Hindlimb muscle (tissue), 1 donor: ENCODE measurements at places on chromosomes 5 and 9. TPM values are rescaled to one million over a fixed set of nuclear protein-coding genes. Genes with fewer than 3 reads are reported as not detected.

PRLR gene
- polyA plus RNA-seq, result 0.15 TPM

ACOT12 gene
- polyA plus RNA-seq, result not detected

GAPVD1 gene
- 21.2 TPM for polyA plus RNA-seq

IL3 gene
- not detected for polyA plus RNA-seq

GRCh38 chr5:82656341-82656761 lies 378.2 kb upstream of the RPS23 start:
- peak; percentile 32 for DNase-seq

DNA sequence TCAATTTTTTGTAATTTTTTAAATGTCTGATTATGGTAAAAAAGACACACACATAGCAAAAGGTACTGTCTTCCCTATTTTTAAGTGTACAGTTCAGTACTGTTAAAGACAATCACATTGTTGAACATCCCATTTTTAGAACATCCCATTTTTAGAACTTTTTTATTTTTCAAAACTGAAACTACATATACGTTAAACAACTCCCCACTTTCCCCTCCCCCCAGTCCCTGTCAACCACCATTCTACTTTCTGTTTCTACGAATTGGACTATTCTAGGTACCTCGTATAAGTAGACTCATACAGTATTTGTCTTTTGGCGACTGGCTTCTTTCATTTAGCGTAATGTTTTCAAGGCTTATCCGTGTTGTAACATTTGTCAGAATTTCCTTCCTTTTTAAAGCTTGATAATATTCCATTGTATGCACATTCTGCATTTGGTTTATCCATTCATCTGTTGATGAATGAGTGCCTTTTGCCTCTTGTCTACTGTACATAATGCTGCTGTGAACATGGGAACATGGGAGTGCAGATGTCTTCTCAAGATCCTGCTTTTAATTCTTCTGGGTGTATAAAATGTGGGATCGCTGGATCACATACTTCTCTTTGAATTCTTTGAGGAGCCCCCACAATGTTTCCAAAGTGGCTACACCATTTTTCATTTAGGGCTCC lies 154.0 kb downstream of the PIK3R1 start:
- DNase-seq, result no peak

DNA sequence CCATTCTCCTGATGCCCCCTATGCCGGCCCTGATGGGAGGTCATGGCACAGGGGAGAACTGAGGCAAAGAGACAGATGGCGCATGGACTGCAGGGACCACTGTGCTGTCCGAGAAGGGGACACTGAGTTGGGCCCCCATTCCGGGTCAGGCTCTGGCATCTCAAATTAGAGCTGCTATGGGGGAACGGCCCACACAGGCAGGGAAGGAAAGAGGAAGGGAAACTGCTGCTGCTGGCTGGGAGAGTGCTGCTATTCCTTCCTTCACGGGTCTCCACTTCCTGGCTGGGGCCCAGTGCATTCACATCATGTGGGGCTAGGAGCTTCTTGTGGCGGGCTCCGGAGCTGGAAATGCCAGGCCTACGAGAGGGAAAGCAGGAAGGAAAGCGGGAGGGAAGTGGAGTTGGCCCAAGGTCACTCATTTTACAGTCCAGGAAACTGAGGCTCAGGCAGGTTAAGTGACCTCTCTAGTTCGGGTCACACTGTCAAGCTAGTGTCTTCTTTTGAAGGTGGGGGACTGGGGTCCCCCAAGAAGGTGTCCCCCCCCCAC lies 1.3 kb upstream of the CARD19 start:
- DNase-seq, result peak; percentile 76

- DNase-seq, result no peak
These were observed 18.3 kb downstream of the PSAT1 start for GRCh38 chr9:78314953-78315870.

DNA sequence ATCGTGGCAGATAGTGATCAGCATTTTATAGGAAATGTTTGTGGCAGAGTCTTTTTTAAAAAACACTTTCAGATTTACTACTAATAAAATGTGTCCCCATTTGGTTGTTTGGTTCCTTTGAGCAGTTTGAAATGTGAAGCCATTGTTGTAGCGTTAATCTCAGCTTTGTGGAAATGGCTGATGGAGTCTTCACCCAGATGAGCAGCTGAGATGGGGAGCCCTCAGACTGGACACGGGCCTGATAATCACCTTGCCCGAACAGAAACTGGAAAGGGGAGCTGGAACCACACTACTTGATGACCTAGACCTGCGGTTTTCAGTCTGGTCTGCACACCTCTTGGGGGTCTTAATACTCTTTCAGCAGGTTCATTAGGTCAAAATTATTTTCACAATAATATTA lies 20.6 kb upstream of the ANP32B start:
- no peak for DNase-seq

GRCh38 chr5:6455571-6456200 lies 7.0 kb downstream of the UBE2QL1 start:
- DNase-seq, result no peak

- DNase-seq, result peak; percentile 18
These were observed 465.5 kb downstream of the DNAH5 start for GRCh38 chr5:13478831-13479465.
